NCI-H2081 treated with DMSO at 0.1 percent for 48 hours (cell line): ENCODE measurements at places on chromosomes 7 and 10.

- no peak for DNase-seq
Measured at GRCh38 chr7:19948160-19948559, 174.7 kb upstream of the TMEM196 start.

- no peak for DNase-seq
Measured at GRCh38 chr10:100995181-100995580, 4.4 kb upstream of the LZTS2 start.

DNA sequence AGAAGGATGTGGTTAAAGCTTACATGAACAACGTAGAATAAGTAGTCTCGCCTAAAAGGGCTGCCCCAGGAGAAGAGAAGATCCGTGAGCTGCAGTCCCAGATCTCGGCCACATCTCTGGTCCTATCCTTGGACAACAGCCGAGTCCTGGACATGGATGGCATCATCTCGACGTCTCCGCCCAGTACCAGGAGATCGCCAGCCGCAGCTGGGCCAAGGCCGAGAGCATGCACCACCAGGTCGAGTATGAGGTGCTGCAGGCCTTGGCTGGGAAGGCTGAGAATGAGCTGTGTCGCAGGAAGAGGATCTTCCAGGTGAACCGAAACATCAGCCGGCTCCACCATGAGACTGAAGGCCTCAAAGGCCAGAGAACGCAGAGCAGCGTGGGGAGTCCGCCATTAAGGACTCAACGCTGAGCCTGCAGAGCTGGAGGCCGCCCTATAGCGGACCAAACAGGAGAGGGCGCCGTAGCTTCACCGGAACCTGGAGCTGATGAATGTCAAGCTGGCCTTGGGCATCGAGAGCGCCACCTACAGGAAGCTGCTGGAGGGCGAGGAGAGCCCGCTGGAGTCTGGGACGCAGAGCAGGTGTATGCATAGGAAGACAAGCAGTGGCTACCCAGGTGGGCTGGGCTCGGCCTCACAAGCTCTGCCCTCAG lies 22.2 kb downstream of the LIPK start:
- no peak for DNase-seq

GRCh38 chr7:31748084-31748483 lies 61.1 kb downstream of the PPP1R17 start:
- no peak for DNase-seq

DNA sequence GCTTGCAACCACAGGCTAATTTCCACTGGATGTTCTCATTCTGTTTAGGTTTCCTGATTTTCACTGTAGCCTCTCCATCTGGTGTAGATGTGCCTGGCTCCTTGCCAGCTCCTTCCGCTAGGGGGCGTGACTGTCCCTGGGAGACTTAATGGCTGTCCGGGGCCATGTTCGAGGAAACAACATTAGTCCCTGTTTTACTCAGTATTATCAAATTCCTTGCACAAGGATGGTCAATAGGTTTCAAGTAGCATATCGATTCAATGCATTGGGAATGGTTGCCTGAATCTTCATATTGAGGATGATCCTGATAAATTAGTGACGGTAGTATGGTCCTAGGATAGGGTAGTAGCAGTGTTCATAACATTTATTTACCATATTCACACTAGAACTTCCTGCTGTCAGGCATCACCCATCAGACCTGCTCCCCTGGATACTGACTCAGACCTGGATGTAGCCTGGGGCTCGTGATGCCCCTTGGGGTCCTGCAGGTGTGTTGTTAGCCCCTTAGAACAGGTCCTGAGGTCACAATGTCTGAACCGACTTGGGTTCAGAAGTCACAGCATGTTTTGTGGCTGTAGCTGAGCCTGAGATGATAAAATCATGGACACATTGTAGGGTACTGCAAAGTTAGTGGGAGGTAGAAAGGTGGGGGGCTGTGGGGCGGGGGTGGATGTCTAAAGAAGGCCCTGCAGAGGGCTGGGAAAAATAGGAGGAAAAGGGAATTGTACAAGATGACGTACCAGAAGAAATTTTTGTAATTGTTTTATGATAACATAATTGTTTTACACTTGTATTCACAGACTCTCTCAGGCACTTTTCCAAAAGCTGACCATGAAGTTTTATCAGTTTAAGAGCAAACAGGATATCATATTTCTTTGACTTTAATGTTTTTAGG lies 8.9 kb upstream of the EXOC6 start:
- no peak for DNase-seq

- DNase-seq, result no peak
Measured at GRCh38 chr10:77248104-77248790, 389.4 kb downstream of the KCNMA1 start.

- no peak for DNase-seq
Measured at GRCh38 chr10:51765284-51765971, 66.0 kb upstream of the CSTF2T start.

DNA sequence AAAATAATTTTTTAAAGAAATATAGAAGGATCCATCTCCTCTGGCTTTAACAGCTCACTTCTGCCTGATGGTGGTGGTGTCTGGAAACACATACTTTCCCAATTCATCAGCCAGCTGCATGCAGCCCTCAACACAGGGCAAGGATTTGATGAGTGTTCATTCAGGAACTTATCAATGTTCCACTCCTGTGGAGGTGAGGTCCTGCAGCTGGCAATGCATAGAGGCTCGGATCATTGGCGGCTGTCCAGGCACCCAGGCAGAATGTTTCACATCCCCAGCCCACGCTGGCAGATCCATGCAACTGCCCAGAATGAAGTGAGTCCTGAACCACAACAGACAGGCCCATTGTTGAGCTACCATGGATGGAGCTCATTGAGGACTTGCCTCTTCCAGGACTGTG lies 55.2 kb upstream of the KCNMA1 start:
- no peak for DNase-seq

GRCh38 chr7:42262964-42263363 lies 26.0 kb upstream of the GLI3 start:
- DNase-seq, result no peak

DNA sequence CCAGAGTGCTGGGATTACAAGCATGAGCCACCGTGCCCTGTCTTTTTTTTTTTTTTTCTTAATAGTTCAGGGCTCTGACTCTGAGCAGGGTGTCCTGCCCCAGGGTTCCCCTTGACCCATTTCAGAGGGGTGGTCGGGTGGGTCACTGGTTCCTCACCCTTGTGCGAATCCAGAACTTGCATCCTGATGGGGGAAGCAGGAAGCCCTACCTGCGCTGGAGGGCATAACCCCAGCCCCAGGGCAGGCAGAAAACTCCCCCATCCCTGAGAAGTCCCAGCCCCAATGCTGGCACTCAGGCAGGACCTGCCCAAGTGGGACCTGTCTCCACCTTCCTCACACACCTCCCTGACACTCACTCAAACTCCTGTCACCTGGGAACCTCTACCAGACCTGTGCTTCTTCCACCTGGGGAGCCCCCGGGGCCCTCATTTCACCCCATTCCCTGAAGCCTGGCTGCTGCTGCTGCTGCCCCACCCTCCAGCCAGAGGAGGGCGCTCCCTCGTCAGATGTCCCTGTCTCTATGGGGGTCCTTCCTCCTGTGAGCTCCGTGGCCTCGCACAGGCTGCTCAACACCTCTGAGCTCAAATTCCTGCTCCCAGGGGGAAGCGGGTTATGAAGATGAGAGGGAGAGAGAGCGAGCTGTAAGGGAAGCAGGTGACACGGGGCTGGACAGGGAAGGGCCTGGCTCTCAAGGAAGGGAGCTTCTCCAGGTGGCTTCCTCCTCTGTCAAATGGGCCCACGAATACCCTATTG lies 15.1 kb upstream of the ZNF273 start:
- DNase-seq, result no peak

DNA sequence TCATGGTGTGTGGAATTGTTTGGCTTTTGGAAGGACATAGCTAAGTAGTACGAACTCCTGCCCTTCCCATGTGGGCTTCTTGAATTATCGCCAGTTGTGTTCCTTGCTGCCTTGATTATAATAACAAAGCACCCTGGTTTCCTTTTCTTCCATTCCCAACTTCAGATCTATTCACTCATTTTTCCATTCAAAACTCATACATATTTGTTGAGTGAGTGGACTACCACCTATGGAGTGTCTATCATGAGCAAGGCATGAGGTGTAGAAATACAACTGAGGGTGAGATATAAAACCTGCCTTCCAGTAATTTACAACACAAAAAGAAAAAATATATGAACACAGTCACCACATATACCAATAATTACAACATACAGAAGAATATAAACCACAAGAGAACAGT lies 4.9 kb upstream of the COL17A1 start:
- DNase-seq, result no peak

- DNase-seq, result no peak
Measured at GRCh38 chr7:81186691-81187090, 267.8 kb upstream of the SEMA3C start.

- DNase-seq, result no peak
Measured at GRCh38 chr10:14673189-14673861, 101.4 kb downstream of the FAM107B start.

DNA sequence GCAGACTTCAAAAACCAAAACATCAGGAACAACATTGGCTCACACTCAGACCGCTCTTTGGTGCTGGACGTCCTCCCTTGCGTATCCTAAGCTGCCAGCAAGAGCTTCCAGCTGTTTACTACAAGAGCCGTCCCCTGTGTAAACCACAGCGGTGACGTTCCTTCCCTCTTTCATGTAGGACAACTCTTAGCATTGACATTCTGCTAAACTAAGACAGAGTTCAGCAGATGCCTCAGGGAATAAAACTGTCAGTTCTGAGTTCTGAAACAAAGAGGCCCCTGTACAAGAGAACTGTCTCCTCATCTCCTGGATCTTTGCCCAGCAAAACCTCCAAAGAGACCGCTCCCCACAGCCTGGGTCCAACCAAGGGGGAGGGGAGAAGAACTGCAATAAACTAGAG lies 57.8 kb upstream of the OPALIN start:
- no peak for DNase-seq

DNA sequence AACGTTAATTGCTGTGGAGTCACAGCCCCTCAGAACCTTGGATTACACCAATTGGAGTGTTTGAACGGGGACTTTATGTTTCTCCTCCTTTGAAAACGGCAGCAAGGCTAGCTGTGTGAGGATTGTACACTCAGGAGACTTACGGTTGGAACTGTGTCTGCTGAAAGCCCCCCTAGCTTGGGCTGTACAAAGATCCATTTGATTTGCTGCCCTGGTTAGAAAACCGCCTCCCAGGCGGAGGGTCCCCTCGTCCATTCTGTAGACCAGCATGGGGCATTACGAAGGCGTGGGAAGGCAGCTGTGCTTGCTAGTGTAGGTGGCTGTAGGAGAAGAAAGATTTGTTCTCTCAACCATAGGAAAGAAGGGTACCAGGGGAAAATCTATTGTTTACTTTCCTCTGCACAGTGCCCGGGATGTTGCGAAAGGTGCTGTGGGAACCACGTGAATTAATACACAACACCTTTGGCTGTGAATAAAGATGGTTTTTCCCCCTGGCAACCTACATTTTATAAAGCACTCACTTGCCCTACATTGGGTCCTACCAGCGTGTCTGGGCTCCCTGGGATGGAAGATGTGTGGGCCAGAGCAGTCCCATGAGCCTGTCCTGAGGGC lies 73.4 kb upstream of the BTBD16 start:
- DNase-seq, result no peak

DNA sequence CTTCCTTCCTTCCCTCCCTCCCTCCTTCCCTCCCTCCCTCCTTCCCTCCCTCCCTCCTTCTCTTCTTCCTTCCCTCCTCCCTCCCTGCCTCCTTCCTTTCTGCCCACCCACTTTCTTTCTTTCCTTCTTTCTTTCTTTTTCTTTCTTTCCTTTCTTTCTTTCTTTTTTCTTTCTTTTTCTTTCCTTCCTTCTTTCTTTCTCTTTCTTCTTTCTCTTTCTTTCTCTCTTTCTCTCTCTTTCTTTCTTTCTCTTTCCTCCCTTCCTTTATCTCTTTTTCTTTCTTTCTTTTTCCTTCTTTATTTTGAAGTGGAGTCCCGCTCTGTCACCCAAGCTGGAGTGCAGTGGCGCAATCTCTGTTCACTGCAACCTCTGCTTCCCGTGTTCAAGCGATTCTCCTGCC lies 33.7 kb upstream of the GTF2IRD1 start:
- no peak for DNase-seq

DNA sequence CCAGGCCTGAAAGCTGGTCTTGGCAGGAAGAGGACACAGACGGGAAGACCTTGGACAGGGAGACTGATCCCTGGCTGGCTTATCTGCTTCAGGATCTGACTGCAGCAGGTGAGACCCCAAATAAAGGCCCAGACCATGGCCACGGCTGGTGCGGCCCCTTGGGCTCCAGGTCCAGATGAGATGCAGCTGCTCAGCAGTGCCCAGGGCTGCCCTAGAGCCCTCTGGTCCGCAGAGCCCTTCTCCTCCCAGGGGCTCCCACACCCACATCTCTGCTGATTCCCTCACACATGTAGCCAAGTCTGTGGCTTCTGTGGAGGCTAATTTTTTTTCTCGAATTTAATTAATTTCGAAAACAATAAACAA lies 46.3 kb downstream of the VIPR2 start:
- DNase-seq, result no peak

DNA sequence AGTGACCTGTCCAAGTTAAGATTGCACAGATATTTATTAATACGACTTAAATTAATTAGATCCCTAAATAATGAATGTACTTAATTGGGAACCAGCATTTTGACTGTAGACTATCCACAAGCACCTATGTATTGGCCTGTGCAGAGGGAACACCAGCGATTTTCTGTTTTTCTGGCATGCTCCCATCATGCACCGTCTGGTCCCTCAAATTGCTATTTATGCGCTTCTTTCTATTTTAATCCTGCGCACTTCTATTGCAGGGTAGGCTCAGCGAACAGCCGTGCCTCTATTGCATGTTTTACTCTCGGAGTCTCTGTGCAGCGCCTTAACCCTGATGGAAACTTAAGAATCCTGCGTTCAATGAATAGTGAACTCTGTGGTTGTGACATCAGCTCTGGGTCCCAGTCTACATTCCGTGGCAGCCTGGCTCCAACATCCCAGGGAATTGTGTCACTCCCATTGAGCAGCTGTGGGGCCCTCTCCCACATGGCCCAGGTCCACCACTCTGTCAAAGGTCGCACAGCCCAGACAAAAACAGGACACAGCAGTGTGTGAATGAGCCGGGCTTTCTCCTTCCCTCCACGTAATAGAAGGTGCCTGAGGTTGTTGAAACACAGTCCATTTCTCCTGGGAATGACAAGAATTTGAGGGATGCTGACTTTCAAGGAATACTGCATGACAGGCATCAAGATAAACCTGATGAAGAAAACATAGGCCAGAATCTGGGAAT lies 239.7 kb upstream of the KLF6 start:
- no peak for DNase-seq

GRCh38 chr10:106897719-106898118 lies 266.8 kb downstream of the SORCS1 start:
- DNase-seq, result no peak

GRCh38 chr10:80491251-80492102 lies 37.4 kb downstream of the TSPAN14 start:
- no peak for DNase-seq

DNA sequence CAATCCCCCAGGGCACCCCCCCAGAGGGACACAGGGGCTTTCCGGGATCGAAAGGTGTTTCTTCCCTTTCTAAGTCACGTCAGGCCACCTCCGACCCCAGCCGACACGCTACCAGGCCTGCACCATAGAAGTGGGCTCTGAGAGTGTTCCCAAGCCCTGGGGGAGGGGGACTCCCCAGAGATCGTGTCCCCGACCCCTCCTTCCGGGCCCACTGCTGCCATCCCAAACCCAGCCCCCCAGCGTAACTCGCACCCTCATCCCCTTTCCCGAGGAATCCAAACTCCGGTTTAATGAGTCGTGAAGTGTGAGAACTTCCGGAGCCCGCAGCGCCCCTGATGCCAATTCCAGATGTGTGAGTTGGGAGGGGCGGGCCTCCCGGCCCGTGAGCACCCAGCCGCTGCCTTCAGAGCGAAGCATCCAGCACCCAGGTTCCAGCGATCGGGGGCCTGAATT lies 11.3 kb downstream of the UNCX start:
- no peak for DNase-seq
